Fibroblast of skin of right quadriceps (primary cell): ENCODE measurements at places on chromosomes 6 and 20.
A peak's percentile ranks its signal among the peaks of the same experiment; 100 is the strongest.

DNA sequence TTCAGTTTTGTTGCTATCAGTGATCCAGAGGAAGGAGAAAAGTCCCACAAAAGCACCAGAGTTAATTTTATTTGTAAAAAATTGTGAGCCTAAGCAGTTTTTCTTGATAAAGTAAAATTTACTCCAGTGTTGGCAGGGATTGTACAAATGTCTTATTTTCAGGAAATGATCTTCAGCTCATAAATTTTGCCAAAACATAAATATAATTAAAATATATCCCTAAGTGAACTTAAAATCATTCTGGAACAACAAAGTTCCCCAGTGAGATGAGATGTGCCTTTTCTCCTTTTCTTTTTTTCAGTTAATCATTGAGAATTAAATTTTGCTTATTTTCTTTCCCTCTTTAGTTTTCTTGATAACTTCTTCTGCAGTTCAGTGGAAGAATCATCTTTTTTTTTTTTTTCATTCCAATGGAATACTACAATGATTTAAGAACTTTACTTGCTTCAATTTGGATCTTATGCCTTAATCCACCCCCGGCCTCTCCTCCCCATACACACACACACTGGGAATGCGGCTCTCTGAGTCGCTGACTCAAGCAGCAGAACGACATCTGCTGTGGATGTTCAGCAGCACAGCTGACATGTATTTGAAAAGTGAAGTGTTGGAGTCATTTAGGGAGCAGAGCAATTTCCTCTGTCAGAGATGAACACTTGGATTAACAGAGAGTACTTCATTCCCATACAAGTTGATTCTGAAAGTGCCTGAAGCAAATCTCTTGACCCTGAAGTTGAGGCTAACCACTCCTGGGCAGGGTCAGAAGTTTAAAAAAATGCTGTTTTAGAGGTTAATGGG lies 27.7 kb upstream of the LAMA4 start:
- peak; percentile 90 for DNase-seq

DNA sequence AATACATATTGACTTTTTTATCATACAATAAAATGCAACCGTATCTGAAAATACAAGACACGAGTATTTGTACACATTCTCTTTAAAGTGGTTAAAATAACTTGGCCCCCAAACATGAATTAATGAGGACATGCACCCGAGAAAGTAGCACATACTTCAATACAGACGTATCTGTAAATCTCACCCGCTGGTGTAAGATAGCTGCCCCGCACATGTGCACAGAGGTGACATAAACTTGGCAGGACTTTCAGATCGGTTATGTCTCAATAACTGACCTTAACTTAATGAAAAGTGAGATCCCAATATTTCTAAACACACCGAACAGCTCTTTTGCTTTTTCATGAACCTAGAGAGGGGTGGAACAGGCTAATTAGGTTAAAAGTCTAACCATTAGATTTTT lies 91.5 kb upstream of the RPS6KA2 start:
- DNase-seq = no peak

GRCh38 chr20:5197847-5198650 lies 71.2 kb downstream of the CDS2 start:
- DNase-seq = no peak

DNA sequence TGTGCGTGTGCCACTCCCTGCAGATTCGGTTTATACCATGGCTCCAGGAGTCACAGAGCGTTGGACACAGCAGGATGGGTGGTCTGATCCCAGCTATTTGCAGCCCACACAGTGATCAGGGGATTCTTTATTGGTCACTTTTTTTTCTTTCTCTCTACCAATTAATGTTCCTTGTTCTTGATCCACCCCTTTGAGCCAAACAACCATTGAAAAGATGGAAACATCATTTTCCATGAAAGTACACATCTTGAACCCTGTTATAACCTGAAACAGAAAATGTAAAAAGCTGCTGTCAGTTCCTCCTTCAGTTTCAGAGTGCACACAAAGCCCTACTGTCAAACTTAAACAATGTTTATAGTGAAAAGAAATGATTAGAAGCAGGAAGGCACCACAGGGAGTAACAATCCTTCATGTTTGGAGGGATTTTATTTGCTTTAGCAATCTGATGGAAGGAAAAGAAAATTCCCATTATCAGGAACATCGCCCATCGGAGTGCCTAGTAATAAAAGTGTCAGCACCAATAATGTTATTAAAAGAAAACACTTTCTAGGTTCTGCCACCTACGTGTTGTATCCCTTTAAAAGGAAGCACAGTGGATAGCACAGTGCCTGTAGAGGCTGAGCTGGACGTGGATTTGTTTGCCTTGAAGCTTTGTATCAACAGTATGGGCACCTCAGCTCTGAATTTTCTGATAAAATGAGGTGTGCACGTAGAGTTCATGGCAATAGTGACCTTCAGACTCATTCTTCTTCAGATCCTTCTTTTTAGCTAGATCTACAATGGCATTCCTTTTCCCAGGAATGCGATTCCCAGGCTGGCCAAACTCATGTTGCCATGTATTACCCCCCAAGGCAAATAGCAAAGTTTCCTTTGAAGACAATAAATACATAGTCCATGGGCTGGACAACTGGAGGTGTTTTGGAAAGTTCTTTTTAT lies 16.1 kb upstream of the THBD start:
- no peak for DNase-seq

DNA sequence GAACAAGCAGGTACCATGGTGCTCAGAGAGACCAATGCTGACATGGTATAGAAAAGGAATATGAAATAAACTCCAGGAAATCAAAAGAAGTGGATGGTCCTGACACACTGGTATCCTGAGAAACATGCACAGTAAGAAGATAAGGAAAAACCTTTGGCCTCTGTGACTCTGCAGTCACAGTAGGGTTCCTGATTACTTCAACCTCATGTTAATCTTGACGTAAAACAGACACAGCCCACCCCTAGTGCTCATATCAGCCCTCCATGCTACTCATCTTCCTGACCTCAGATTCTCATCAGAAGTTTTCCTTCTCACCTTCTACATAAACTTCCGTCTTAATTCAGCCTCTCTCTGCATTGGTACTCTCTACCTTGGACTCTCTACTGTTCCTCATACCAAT lies 240.9 kb downstream of the PKHD1 start:
- no peak for DNase-seq

DNA sequence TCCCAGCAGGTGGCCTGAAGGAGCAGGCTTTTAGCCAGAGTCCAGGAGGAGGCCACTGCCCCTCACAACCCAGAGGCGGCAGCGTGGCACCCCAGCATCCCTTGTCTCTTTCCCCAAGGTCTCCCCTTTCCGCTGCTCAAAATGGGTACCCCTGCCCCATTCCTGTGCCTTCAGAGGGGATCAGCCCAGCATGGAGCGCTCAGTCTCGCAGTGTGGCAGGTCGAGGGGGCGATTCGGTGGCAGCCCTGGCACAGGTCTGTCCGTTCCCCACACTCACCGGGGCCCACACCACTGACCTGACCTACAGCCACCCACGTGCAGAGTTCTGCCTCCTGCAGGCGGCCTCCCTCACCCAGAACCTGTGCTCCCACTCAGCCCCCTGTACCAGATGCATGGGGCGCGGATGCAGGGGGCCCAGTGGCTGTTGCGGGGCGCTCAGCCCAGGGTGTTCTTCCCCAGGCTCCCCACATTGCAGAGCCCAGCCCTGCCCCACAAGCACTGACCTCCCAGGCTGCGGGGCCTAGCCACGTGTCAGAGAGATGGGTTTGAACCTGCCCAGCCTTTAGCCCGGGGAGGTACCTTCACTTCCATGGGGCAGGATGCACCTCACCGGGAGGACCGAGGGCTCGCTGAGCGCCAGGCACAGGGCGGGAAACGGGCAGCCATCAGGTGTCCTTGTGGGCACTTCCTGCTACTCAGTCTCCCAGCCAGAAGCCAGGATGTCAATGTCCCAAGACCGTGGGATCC lies 41.8 kb downstream of the DSTN start:
- no peak for DNase-seq

DNA sequence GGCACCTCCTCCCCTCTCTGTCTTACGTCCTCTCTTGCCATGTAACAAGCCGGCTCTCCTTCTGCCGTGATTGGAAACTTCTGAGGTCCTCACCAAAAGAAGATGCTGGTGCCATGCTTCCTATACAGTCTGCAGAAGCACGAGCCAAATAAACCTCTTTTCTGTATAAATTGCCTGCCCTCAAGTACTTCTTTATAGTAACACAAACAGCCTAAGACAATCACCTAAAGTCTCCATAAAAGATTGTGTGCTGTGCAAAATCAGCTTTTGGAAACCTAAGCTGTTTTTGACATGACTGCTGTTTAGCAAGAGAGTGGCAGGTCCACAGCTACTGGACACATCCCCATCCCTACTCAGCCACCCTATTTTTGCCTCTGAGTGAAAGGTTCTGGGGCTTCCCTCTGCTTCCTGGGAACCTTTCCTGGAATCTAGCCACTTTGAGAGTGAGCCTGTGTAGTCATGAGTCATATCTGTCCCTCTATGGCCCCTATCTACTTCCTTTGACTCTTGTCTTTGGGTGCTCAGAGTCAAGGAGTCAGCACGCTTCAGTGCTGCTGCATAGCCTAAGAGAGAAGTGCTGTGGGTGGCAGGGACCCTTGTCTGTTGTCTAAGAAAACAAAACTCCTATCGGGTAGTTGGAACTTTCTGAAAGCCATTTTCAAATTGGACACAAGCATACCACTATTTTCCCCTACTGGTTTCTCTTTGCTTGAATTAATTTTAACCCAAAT lies 110.0 kb downstream of the PPP1R14C start:
- peak; percentile 63 for DNase-seq

DNA sequence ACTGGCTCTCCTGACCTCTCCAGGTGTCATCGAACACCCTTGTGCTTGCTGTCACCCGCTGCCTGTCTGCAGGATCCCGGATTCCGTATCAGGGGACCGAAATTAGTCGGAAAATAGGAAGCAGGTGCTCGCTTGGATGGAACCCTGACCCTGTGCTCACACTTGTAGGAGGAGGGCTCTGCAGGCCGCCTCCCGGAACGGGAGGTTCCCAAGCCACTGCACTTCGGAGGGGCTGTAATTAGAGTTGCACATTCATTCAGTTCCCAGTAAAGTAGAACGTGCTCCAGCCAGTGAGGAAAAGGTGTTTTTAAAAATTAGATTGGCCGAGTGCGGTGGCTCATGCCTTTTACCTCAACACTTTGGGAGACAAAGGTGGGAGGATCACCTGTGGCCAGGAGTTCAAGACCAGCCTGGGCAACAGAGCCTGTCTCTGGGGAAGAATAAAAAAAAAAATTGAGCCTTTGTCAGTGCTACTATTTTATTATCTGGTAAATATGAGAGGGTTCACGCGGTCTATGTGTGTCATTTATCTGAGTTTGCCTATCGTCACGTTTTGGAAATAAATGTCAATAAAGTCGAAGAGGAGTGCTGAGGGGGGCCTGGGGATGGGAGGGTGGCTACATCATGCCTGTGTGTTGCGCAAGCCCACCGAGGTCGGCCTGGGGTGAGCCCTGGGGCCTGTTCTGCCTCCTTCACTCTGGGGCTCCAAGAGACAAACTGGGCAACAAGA lies 1.5 kb upstream of the GMEB2 start:
- peak; percentile 68 for DNase-seq

GRCh38 chr20:37361336-37361735 lies 15.4 kb downstream of the SRC start:
- no peak for DNase-seq

- peak; percentile 72 for DNase-seq
These were observed 77.7 kb downstream of the OLIG3 start for GRCh38 chr6:137416376-137417109.

- DNase-seq = no peak
These were observed 87.5 kb downstream of the TRERF1 start for GRCh38 chr6:42363926-42364849.

- no peak for DNase-seq
These were observed 70.7 kb downstream of the ANKRD6 start for GRCh38 chr6:89503641-89504040.

DNA sequence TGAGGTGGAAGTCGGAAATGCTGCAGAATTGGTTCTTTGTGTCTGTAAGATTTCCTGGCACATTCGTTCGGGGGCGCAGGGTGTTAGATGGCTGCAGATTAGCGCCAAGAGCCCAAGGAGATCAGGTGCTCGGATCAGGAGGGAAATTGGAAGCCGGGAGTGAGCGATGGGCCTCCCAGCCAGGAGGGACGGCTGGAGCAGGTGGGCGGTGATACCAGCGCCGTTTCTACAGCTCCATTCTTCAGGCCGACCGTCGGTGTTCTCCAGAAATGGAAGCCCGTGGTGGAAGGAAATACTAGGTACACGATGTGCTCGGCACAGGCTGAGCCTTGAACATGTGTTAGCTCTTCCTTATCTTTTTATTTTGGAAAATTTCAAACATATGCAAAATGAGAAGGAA lies 6.5 kb downstream of the SIRPA start:
- no peak for DNase-seq

DNA sequence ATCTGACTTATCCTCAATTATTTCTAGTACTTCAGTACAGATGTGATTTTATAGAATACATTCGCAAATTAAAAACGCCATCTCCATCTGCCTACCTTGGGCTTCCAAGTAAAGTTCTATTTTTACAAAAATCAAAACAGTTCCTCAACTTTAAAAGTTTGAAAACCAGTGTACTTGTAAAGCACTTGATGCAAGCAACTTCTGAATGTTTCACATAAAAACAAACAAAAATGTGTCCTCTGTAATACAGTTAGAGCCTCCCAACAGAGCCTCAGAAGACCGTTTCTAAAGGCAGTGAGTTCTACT lies 384 bp upstream of the MANEA start:
- DNase-seq = no peak

- no peak for DNase-seq
These were observed 46.1 kb downstream of the POU3F2 start for GRCh38 chr6:98880486-98880885.

- DNase-seq = no peak
These were observed 16.2 kb upstream of the FAM135A start for GRCh38 chr6:70396796-70397729.

DNA sequence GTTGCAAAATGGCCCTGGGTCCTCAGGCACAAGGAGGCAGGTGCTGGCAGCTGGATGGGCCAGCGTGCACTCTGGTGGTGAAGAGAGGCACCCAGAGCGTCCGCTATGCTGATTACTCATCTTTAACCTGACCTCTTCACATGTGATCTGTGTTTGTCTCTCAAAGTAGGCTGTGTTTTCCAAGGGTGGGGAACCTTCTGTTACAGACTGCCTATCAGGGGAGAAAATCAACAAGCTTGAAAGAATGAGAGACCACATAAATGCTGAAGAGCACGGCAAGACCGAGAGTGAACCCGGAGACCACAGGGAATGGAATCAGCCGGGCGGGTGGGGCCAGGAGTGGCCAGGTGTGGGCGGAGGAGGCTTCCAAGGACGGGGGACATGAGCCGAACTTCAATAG lies 16.2 kb downstream of the BNIP5 start:
- DNase-seq = no peak

- no peak for DNase-seq
These were observed 11.4 kb upstream of the LTA start for GRCh38 chr6:31560697-31561058.

DNA sequence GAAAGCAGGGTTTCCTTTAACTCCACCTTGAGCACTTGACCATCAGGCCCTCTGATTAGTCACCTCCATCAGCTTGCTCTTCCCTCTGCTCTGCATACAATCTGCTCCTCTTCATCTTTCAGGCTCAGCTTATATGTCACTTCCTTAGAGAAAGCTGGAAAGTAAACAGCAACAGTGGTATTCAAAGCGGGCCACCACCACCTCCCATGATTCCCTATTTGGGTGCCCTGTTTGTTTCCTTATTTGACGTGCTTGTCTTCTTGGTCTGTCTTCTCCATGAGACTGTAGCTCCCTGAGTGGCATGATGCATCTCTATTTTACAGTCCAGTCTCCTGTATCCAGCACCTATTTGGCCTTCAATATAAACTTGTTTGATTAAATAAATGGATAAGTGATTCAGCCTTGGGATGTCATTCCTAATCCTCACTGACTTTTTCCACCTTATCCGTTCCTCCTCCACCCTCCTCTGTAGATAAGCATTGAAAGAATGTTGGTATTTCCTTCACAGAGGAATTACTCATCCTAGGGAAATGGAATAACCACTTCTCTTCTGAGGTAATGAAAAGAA lies 102.8 kb upstream of the SGK1 start:
- peak; percentile 87 for DNase-seq
